Stimulated activated CD8-positive, alpha-beta memory T cell treated with anti-CD3 and anti-CD28 coated beads, Interleukin-7, amount 100 ng/mL, for 24 hours (primary cell): ENCODE measurements at places on chromosomes 1 and 21.

GRCh38 chr1:51561702-51562101, 42.6 kb upstream of the EPS15 start:
- no peak for DNase-seq

DNA sequence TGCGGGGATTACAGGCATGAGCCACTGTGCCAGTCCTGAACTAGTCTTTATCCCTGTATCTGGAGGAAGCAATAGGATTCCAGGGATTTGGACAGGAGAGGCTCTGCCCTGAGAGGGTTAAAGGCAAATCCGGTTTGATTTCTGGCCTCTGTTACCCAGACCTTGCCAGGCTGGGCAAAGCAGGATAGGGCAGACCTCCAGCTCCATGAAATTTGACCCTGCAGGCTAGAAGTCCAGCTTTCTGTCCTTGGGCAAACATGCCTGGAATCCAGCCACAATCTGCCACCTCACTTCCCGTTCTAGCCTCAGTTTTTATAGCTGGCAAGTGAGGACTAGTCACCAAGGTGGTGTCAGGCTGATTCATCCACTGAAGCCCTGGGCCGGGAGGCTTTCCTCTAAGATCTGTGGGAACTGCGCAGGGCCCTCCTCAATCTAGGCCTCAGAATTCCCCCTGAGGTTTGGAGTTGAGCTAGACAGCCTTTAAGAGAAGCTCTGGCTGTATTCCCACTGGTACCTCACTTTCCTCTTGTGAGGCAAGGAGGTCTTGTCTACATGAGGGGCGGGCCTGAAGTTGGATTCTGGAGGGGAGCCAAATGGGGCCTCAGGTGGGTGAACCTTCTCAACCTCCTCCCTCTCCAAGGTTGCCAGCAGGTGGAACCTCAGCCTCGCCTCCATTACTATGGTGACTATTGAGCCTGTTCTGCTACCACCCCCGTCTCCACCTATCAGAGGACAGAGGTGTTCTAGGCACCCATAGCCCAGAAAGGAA, 7.0 kb upstream of the P3R3URF start:
- no peak for DNase-seq

- DNase-seq: no peak
Observed at GRCh38 chr1:204670152-204670927, 15.2 kb downstream of the LRRN2 start.

- DNase-seq: no peak
Observed at GRCh38 chr1:36175137-36176095, 19.5 kb downstream of the MAP7D1 start.

DNA sequence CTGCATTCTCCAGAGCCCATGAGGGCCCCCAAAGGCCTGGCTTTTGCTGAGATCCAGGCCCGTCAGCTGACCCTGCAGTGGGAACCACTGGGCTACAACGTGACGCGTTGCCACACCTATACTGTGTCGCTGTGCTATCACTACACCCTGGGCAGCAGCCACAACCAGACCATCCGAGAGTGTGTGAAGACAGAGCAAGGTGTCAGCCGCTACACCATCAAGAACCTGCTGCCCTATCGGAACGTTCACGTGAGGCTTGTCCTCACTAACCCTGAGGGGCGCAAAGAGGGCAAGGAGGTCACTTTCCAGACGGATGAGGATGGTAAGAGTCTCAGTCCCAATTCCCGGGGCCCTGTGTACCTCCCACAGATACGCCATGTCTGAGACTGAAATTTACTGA, 39.1 kb downstream of the PTPRU start:
- DNase-seq: no peak

DNA sequence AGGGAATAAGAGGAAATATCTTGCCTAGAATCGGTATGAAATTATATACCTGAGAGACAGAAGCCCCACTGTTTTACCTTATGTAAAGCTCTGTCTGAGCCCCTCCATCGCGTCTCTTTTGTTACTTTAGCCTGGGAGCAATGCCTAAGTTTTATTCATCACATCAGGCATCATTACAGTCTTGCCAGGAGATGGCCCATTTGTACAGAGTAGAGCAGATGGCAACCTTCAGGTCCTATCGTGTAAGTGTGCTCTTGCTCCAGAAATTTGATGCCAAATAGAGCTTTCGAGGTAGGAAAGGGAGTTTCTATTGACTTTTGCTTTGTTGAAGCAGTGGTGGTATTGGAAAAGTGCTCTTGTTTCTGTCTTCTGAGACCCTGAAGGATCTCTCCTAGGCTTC, 24.9 kb downstream of the CFAP126 start:
- DNase-seq: no peak

GRCh38 chr1:162139211-162139610, 69.7 kb downstream of the NOS1AP start:
- no peak for DNase-seq

DNA sequence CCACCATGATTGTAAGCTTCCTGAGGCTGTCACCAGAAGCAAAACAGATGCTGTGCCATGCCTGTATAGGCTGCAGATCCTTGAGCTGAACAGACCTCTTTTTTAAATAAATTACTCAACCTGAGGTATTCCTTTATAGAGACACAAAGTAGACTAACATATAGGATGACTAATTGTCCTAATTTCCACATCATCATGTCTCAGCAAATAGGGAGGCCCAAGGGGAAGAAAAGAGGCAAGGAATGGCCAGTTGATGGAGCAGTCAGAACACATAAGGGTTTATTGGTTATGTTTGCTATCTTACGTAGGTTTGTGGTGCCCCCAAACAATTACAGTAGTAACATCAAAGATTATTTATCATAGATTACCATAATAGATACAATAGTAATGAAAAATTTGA, 126.2 kb downstream of the RASAL2 start:
- DNase-seq: no peak

DNA sequence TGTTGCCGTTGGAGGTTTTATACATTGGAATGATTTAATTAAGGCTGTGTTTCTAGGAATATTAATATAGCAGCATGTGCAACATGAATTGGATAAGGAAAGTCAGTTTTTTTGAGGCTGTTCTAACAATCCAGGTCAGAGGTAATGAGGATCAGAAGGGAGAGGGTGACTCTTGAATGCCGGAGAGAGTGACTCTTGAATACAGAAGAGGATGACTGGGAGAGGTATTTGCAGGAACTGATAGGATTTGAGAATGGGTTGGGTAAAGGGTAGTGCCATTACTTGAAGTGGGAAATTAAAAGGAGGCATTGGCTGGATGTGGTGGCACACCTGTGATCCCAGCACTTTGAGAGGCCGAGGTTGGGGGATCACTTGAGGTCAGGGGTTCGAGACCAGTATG, 55.6 kb upstream of the MACF1 start:
- no peak for DNase-seq

DNA sequence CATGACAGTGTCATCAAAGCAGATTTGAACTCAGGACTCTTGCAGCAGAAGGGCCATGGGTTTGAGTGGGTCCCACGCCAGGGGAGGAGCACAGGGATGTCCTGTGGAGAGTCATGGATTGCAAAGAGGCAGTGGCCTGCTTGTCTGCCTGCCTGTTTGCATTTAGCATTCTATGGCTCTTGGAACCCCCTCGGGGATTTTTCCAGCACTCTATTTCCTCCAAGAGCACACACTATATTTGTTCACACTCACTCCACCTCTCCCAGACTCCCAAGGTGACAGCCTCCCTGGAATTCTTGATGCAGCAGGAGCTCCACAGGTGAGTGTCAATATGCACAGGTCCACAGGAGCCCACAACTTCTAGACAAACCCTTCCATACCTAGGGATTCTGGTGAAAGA, 73.1 kb upstream of the LRRN2 start:
- DNase-seq: no peak

DNA sequence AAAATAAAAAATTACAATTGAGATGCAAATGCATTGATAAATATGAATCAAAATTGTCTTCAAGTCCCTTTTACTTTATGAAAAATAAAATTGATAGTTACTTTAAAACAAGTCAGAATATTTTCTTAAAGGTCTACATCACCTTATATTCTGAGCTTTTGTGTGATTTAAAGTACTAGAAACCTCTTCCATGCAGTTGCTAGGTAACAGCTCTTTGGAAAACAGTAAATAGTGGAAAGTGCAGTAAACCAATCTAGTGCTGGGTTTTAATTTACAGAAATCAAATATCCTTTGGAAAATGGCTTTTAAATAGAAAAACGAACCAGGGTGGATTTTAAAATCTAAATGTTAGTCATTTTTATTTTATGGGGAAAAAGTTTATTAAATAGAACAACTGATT, 227.9 kb downstream of the KCNT2 start:
- no peak for DNase-seq

DNA sequence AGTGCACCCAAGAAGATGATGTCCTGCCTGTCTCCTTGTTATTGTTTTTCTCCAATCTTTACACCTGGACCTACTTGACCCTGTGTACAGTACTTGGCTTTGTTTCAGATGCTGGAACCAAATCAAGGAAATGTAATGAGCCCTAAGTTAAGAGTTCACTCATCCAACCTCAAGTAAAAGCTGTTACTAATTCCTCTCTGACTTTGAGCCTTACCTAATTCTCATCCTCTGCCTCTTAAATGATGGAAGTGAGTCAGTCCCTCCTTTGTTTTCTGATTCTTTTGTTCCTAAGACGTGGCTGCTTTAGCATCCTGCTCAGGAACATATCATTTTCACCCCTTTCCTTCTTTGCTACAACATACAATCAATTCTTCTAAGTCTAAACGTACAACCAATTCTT, 15.3 kb upstream of the PLA2G4A start:
- no peak for DNase-seq

DNA sequence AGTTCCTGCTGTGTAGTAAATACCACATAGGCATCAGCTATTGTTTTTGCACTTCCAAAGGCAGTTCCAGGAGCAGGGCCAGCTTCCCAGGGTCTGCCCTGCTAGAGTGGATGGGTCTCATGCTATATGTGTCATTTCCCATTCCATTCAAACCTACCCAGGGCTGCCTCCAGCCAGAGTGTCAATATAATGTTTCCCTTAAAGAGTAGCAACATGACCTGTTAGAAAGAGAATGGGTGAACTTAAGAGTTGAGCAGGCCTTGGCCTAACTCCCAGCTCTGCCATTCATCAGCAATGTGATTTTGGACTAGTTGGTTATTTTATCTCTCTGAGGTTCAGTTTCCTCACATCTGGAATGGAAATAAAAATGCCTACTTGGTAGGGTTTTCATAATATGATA, 44.9 kb downstream of the RAB3B start:
- no peak for DNase-seq

- DNase-seq: no peak
Observed at GRCh38 chr21:42543106-42543847, 29.6 kb downstream of the SLC37A1 start.

GRCh38 chr1:98453066-98453465, 208.5 kb upstream of the SNX7 start:
- no peak for DNase-seq

DNA sequence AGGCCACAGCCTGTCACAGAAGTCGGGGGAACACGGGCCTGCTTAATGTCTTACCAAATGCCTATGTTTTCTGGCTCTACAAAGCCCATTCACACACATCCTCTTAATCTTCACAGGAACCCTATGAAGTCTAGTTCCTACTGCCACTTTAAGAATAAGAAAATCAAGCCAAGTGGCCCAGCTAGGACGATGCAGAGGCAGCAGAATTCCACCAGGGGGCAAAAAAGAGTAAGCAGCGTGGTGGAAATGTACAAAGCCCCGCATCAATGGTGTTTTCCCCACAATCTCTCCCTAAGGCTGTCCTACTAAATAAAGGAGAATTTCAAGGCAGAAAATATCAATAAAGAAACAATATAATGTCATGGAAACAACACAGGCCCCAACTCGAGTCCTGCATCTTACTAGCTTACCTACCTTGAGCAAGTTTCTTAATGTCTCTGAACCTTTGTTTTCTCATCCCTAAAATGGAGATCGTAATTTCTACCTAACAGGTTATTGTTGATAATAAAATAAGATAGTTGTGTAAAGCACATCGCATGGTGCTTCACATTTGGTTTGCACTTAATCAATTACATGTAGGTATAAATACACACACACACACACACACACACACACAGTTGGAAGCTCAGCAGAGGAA, 21.4 kb downstream of the SEC16B start:
- DNase-seq: no peak

GRCh38 chr21:16324630-16325029, 594.8 kb downstream of the USP25 start:
- DNase-seq: no peak

DNA sequence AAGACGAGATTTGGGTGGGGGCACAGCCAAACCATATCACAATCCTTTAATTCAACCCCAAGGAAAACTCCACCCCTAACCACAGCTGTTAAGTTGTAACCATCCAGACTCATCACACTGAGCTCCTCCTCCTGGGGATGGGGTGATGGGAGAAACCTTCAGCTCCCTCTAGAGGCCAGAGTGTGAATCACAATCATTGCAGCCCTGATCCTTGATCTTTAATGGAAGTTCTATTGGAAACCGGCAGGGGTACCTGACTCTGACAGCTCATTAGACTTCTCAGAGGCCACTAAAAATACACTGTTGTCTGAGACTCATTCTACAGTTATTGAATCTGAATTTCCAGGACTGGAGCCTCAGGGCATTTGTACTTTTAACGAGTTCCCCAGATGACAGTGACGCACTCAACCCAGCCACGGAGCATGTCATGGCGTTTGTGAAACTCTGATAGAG, 127.2 kb downstream of the IGSF21 start:
- no peak for DNase-seq
